ENCODE measurements at places on chromosomes 7 and 10. TPM values are rescaled to one million over a fixed set of nuclear protein-coding genes. Genes with fewer than 3 reads are reported as not detected.

DNA sequence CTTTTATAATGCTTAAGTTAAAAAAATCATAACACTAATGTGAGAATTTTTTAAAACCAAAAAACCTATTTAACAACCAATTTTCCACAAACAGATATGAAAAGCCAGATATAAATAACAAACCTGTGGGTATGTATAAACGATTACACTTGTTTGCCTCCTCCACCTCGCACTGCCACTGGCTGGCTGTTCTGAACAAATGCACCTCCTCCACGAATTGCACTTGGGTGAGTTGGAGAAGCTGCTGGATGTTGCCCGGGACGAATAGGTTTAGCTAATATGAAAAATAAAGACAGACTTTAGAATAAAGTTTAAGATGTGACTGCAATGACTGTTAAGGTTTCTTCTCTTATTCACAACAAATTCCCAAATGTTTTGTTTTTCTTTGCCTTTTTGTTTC is 40.8 kb downstream of the KIF5B start:
- no peak for DNase-seq

GRCh38 chr7:13879994-13880686 is 109.3 kb downstream of the ETV1 start:
- no peak for DNase-seq

GRCh38 chr10:84292502-84292901 is 35.9 kb upstream of the CCSER2 start:
- no peak for DNase-seq

GRCh38 chr10:43778571-43778970 is 129.9 kb upstream of the ZNF32 start:
- no peak for DNase-seq

- no peak for DNase-seq
These were observed 50.8 kb upstream of the KLF6 start for GRCh38 chr10:3835770-3836169.

DNA sequence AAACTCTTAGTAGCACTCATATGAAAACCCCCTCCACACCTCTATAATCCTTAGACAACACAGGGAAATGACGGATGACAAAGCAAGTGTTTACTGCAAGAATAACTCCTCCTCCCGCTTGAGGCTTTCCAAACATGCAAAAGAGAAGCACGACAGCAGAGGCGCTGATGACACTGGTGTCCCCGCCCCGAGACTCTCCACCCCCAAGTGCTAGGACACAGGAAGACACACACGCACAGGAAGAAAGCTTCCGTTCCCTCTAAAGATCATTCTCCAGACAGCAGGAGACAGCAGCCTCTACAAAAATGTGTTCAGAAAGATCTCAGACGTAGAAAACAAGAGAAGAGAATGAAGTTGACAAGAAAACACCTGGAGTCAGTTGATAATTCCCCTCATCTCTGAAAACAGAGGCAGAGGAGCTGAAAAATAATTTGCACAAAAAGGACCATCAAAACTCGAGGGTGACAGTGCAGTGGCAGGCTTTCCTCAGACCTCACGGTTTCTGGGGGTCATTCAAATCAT is 90.2 kb downstream of the DLG5 start:
- peak; percentile 29 for DNase-seq

GRCh38 chr10:98431016-98431415 is 15.7 kb downstream of the HPS1 start:
- DNase-seq = no peak

The ZNF804B gene
- not detected for total RNA-seq

GRCh38 chr10:96688789-96689188 is 31.5 kb downstream of the PIK3AP1 start:
- no peak for DNase-seq

DNA sequence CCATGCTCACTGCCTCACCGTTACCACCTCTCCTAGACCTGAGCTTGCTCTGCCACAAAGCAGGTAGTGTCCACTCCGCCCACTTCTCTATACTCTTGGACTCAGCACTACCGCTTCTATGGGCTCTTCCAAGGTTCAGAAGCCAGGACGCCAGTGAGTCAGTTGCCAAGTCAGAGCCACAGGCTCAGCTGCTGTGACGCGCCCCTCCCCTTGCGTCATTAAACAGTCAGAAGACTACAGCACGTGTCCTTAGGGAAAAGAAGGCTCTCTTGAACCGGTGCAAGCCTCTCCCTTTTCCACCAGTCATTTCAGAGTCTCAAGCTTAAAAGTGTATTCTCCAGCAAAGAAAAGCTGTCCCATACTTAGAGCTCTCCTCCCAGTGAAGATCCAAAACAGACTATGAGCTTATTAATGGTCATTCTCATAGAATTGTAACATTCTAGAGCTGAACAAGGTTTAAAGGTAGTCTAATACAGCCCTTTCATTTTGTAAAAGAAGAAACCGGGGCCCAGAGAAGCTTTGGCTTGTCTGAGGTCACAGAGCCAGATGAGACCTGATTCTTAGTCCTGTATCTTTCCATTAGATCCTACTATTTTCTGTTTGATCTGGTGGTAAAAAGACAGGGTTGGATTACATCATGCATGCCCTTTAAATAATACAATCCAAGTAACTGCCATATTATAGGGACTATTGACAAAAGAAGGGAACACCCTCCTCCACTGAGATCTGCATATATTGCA is 40.9 kb upstream of the MET start:
- no peak for DNase-seq

The ATG9B gene
- total RNA-seq = 20.9 TPM

DNA sequence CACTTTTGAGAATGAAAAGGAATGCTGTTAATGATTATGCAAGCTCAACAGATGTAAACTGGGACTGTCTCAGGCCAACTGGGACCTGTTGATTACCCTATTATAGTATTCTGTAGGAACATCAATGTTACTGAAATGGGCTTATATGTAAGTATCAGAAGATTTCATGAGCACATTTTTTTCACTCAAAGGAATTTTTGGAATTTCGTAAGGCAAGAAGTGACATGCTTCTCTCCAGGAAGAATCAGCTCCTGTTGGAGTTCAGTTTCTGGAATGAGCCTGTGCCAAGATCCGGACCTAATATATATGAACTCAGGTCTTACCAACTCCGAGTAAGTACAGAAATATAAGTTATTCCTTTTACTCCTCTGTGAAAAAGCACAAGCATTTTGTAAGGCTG is 19.2 kb downstream of the NIPSNAP2 start:
- no peak for DNase-seq

DNA sequence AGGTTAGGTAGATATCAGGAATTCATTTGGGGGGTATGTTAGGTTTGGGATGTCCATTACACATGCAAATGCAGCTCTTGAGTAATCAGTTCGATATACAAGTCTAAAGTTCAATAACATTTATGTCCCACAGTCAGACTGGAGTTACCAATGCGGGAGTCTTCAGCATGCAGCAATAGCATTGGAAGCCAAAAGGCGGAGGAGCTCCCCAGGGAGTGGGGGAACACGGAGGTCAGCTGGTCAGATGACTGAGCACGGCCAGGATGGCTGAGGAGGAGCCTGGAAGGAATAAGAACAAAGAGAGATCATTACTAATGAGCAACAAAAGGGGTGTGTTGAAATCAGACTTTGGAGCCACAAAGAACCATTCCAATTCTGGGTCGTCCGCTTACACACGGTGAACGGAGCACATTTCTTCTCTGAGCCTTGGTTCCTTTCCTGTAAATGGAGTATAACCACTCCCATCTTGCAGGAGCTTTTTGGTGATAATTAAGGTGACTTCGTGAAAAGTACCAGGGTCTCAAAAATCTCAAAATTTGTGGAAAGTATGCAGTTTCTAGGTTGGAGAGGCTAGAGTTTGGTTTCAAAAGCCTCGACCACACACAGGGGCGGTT is 478 bp upstream of the ZNF22 start:
- DNase-seq = no peak

The DUSP5 gene
- total RNA-seq = 0.38 TPM

- no peak for DNase-seq
These were observed 164.9 kb downstream of the TMEM178B start for GRCh38 chr7:141238596-141239243.

The SLC13A1 gene
- not detected for total RNA-seq

- no peak for DNase-seq
These were observed 39.1 kb downstream of the NHLRC2 start for GRCh38 chr10:113893570-113893969.

DNA sequence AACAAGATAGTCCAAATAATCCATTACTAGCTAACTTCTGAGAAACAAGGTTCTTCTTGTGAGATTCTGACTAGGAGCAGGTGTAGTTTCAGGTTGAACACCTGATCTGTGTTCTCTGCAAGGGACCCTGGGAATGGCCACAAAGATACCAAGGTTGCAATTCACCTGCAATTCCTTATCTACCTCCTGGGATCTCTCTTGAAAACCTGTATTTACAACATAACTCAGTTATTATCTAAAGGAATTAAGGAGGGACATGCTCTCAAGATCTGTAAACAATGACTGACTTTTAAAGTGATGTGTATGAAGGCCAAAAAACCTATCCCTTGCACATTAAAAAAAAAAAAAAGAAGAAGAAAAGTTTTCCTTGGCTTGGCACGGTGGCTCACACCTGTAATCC is 54.8 kb downstream of the ABLIM1 start:
- no peak for DNase-seq

DNA sequence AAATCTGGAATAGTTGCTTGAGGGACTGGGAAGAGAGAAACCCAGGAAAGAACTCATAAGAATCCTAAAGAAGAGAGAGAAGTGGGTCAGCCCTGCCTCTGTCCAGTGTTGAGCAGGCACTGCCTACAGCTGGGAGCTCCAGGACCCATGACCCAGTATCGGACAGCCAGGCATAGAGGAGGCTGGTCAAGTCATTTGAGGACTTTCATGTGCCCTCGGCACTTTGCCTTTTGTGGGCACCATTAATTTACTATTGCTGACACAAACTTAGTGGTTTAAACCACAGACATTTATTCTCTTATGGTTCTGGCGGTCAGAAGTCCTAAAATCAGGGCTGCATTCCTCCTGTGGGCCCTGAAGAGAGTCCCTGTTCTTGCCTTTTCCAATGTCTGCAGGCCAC is 60.3 kb downstream of the CPXM2 start:
- DNase-seq = no peak

The HMX2 gene
- not detected for total RNA-seq

The LLCFC1 gene
- not detected for total RNA-seq

The CCDC146 gene
- 14.5 TPM for total RNA-seq

- no peak for DNase-seq
These were observed 76.1 kb upstream of the LRRC18 start for GRCh38 chr10:49015700-49016099.

The ANLN gene
- total RNA-seq = 0.82 TPM

The SGMS1 gene
- total RNA-seq = 29.4 TPM

GRCh38 chr10:1323951-1324350 is 267.8 kb downstream of the WDR37 start:
- DNase-seq = no peak

GRCh38 chr7:69434398-69434815 is 163.9 kb upstream of the AUTS2 start:
- DNase-seq = no peak

GRCh38 chr7:139358541-139359365 is 941 bp upstream of the LUC7L2 start:
- DNase-seq = peak; percentile 34

DNA sequence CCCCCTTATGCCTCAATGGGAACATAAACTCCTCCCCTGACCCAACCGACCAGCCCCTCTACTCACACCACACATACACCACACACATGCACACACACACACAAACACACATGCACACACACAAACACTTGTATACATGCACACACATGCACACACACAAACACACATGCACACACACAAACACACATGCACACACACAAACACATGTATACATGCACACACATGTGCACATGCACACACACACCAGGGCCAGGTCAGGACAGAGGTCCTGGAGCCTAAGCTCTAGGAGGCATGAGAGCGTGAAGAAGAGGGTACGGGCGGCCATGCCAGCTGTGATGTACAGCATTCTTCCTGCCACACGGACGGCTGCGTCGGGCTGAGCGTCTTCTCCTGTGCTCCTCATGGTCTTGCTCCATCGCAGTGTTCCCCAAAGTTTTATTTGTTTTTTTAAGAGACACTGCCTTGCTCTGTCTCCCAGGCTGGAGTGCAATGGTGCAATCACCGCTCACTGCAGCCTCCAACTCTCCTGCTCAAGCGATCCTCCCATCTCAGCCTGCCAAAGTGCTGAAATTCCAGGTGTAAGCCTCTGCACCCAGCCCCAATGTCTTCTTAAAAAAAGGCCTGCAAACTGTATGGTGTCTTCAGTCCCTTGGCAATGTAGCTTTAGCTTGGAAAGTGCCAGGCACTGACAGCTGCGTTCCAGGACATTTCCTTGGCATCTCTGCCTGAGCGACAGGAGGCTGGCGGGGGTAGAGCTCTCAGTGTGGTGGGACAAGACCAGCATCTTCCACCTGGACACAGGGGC is 38.8 kb upstream of the INPP5A start:
- DNase-seq = no peak

The GIGYF1 gene
- 91.4 TPM for total RNA-seq

DNA sequence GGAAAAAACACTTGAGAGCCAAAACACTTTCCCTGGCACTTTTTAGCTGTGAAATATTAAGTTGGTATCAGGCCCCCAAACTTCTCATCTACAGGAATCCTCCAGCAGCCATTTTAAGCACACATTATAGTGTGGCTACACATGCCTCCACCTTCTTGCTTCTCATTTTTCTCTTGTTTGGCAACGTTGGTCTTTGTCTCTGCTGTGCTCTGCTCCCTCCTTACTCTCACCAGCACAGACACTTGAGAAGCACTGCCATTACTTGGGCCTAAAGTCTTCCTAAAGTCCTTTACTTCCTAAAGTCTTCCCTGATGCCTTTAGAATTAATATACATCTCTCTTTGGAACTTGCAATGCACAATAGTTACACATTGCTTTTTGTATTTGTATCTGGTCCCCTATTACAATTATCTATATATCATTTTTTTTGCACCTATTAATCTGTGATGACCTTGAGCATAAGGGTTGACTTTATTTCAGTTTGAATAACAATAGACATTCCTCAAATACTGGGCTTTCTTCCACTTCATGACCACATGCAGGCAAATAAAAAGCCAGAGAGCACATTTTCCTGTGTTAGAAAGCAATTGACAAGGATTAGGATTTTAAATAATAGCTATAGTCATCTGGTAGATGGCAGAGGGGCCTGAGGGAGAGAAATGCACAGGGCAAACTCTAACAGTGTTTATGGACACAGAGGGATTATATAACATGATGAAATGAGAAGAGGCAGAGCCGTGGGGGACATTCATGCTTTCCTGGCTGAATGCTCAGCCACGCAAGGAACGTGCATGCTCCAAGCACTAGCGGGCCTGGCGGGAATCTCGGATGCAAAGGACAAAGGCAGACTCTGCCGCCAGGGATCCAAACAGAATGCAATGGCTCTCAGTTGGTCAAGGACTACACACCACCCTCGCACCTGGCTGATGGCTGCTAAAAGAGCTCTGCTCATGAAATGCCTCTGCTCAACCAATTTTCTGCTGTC is 99.3 kb downstream of the CDC14C start:
- DNase-seq = no peak

GRCh38 chr7:101922631-101923601 is 105.5 kb downstream of the CUX1 start:
- DNase-seq = no peak

The BAIAP2L1 gene
- total RNA-seq = 0.56 TPM

Data from naive thymus-derived CD4-positive, alpha-beta T cell (primary cell).